RWPE1 (cell line): ENCODE measurements at places on chromosomes 3 and 15.
A peak's percentile ranks its signal among the peaks of the same experiment; 100 is the strongest.

- no peak for DNase-seq
Measured at GRCh38 chr3:2823031-2823430, 287.1 kb downstream of the IL5RA start.

DNA sequence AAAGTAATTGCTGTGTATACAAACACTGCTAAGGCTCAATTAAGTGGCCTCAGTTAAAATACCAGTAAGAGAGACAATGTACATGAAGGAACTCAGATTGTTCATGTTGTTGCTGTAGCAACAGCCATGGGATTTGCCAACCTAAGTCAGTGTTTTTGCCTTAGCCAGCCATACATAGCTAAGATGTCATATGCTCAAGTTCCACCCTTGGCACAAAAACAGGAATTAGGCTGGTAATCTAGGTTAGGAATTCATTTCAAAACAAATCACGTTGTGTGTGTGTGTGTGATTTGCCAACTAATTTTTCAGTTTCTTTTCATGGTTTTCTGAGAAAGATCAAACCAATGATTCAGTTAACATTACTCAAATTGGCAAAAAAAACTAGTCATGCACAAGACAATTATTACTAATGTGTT lies 143.7 kb upstream of the KCNMB2 start:
- DNase-seq, result no peak

GRCh38 chr3:144390786-144391185 lies 419.2 kb downstream of the DIPK2A start:
- DNase-seq, result no peak

DNA sequence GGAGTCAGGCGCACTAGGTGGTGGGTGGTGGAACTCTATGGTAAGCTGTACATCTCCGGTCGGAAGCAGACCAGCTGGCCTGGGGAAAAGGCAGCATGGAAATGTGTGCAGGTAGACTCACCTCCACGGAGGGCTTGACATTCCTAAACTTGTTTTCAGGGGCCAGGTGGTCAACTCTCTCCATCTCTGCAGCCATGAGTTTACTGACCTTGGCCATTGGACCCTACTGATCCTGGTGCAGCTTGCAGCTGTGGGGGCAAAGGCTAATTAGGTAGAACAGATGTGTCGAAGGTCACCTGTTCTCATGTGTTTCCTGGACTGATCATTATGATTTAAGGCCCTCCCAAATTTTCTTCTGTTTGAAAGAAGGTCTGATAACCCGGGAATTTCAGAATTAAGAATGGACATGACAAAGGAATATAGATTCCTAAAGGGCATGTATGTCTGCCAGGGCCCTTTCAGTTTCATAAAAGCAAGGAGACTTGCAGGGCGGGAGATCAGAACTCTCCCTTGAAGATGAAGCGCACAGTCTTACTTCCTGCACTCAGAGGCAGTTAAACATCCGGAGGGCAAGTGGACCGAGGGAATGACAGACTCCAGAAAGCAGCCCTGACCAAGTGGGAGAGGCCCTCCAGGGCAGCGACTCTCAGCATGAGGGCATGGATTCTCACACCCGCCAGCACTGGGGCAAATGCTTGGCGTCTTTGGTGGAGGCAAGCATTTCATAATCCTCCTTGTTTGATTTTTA lies 56.1 kb upstream of the CMTM7 start:
- no peak for DNase-seq

DNA sequence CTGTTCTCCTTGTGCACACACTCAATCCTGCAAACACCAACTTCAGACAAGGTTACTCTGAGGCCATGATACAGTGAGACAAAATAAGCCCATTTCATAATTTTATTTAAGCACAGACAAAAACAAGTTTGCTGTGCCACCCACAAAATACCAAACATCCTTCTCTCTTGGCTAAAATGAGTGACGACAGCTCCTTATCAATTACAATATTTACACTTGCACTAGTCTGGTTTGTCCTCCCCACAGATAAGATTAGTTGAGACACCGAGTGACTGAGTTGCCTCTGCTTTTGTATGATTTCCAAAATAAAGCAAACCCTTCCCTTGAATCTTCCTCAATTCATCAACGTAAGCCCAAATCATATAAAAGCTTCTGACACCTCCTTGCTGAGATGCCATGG lies 233.5 kb upstream of the ATP10A start:
- DNase-seq, result no peak

GRCh38 chr15:89910891-89911626 lies 1.7 kb downstream of the ARPIN start:
- DNase-seq, result no peak

- peak; percentile 53 for DNase-seq
Measured at GRCh38 chr15:51382787-51383186, 41.3 kb downstream of the GLDN start.
